NCI-H2081 (cell line): ENCODE measurements at places on chromosomes 6 and 20.

DNA sequence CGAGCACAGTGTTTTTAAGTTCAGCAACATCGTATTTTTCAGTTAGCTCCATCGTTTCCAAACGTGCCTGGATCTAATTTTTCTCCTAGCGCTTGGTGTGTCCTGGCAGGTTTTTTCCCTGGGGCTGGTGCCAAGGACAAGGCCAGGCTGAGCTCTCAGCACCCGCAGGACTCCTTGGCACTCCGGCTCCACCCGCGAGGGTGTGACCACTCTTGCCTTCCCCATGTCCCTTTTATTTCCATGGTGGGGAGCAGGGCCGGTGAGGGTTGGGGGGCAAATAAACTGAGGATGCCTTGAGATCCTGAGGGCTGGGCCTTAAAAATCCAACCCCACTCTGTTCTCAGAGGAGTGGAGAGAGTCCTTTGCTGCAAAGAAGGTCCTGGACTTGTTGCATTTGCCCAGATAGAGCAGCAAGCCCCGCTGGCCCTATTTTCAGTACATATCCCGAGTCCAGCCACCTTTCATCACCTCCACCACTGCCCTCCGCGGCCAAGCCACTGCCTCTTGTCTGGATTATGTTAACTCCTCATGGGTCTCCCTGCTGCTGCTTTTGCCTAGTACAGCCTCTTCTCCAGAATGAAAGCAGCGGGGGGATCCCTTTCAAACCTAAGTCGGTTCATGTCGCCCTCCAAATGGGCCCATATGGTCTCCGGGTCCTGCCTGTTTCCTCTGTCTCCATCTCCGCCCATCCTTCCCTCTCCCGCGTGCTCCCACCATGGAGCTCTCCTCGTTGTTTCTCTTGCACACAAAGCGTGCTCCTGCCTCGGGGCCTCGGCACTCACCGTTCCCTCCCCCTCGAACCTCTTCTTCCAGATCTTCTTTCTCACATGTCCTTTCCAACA, 4.5 kb upstream of the RAB44 start:
- DNase-seq: no peak

GRCh38 chr6:13579911-13580310, 5.5 kb downstream of the SIRT5 start:
- DNase-seq: no peak

GRCh38 chr20:55533632-55534031, 471.7 kb downstream of the CBLN4 start:
- no peak for DNase-seq

- peak; percentile 60 for DNase-seq
Measured at GRCh38 chr6:54135665-54136369, 24.6 kb downstream of the MLIP start.

DNA sequence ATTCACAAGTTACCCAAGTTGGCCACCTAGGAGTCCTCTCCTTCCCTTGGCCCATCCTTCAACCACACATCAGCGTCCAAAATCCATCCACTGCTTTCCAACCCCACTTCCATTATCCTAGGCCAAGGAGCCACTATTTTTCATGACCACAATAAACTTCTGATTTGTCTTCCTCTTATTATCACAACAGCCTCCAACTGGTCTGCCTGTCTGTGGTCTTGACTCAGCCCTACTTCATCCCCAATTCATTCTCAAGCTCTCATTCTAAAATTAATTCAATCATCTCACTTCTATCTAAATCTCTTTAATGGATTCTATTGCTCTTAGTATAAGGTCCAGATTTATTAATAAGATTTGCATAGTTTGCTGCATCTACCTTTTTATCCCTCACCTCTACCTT, 189.0 kb upstream of the PRDM1 start:
- no peak for DNase-seq
